A549 treated with dexamethasone at 1 μM for 4 hours (cell line): ENCODE measurements at places on chromosomes 7 and 10. TPM values are rescaled to one million over a fixed set of nuclear protein-coding genes. Genes with fewer than 3 reads are reported as not detected.

Gene NAT16
- 0.09 to 0.21 TPM (median 0.12 TPM) in 5 replicates for total RNA-seq

Gene ACBD7
- 1.2 to 1.5 TPM (median 1.4 TPM) in 5 replicates for total RNA-seq

Gene SNX10
- total RNA-seq: 3.6 to 5.0 TPM (median 4.1 TPM) in 5 replicates

Gene GNG11
- 30.2 to 35.2 TPM (median 32.2 TPM) in 5 replicates for total RNA-seq

Gene AZGP1
- total RNA-seq: 0.21 to 0.22 TPM in 2 of 5 replicates, not detected in the others

Gene TEX47
- not detected in 5 replicates for total RNA-seq

Gene ARHGEF35
- total RNA-seq: 0.37 to 0.68 TPM (median 0.46 TPM) in 5 replicates

Gene CCDC7
- 0.46 to 0.93 TPM (median 0.71 TPM) in 5 replicates for total RNA-seq

Gene OPALIN
- total RNA-seq: not detected in 5 replicates

Gene GTPBP10
- total RNA-seq: 24.3 to 30.4 TPM (median 27.4 TPM) in 5 replicates

Gene FGL2
- not detected in 5 replicates for total RNA-seq

Gene AOAH
- 0.11 to 0.16 TPM in 2 of 5 replicates, not detected in the others for total RNA-seq

Gene TMEM140
- total RNA-seq: 0.64 to 1.3 TPM (median 1.1 TPM) in 5 replicates

Gene LRIT1
- total RNA-seq: not detected in 5 replicates

Gene EN2
- total RNA-seq: 0.61 to 1.1 TPM (median 0.90 TPM) in 5 replicates

Gene FEZF1
- not detected in 5 replicates for total RNA-seq

Gene CTAGE6
- total RNA-seq: not detected in 5 replicates
